ENCODE measurements at places on chromosomes 5 and 9. TPM values are rescaled to one million over a fixed set of nuclear protein-coding genes. Genes with fewer than 3 reads are reported as not detected.

CCDC192 gene
- not detected for total RNA-seq

MAP1B gene
- total RNA-seq: 28.3 TPM

CER1 gene
- total RNA-seq: not detected

CORO2A gene
- 1.2 TPM for total RNA-seq

HIGD2A gene
- total RNA-seq: 257 TPM

ABCA1 gene
- 4.1 TPM for total RNA-seq

GRAMD2B gene
- 1.5 TPM for total RNA-seq

NR2F1 gene
- 6.4 TPM for total RNA-seq

Measured in A549 treated with GW870086 at 1 μM for 4 hours (cell line).